ENCODE measurements at places on chromosomes 3 and 15.

DNA sequence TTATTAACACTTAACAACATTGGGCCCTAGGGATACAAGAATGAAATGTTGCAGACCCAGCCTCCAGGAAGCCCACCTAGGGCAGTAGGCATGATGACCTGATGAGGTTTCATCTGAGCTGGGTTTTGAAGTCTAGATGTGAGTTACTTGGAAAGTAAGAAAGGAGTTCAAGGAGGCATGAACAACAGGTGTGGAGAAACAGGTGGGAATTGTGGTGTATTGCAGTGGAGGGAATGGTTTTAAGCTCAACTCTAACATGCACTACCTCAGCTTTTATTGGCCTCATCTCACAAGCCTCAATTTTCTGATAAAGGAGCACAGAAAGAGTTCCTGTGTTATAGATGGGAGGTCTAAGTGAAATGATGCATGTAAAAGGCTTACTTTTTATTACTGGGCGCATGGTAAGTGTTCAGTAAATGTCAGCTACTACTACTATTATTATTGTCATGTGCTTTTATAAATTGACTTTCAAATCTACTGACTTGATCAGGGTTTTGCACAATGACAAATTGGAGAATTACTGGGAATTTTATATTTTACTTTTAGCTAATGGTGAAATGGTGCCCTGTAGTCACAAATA, 19.3 kb downstream of the SCAANT1 start:
- H3K36me3 ChIP-seq: peaks cover 4% of the 10 kb centered on the region
- DNase-seq: no peak
- no peak overlapping the region for H3K4me3 ChIP-seq
- H3K27me3 ChIP-seq: no peaks in the 10 kb centered on the region

GRCh38 chr15:61853195-61853594, 207.1 kb downstream of the VPS13C start:
- H3K27me3 ChIP-seq: no peaks in the 10 kb centered on the region
- H3K27ac ChIP-seq: no peak overlapping the region
- peaks cover 31% of the 10 kb centered on the region for H3K36me3 ChIP-seq
- no peaks in the 10 kb centered on the region for H3K4me1 ChIP-seq

DNA sequence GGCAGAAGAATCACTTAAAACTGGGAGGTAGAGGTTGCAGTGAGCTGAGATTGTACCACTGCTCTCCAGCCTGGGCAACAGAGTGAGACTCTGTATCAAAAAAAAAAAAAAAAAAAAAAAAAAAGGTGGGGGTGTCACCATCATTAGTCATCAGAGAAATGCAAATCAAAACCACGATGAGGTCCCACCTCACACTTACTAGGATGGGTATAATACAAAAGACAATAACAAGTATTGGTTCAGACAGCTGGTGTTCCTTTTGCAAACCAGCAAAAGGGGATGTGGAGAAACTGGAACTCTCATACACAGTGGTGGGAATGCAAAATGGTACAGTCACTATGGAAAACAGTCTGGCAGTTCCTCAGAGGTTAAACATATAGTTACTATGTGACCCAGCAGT, 78.7 kb upstream of the TSC22D2 start:
- H3K36me3 ChIP-seq: no peaks in the 10 kb centered on the region
- H3K4me3 ChIP-seq: no peak overlapping the region
- DNase-seq: no peak
- no peak overlapping the region for H3K27ac ChIP-seq
- H3K27me3 ChIP-seq: no peaks in the 10 kb centered on the region
- H3K4me1 ChIP-seq: peaks cover 8% of the 10 kb centered on the region

- no peak overlapping the region for H3K4me3 ChIP-seq
- H3K4me1 ChIP-seq: no peaks in the 10 kb centered on the region
- no peaks in the 10 kb centered on the region for H3K27me3 ChIP-seq
- DNase-seq: no peak
- no peaks in the 10 kb centered on the region for H3K36me3 ChIP-seq
- no peak overlapping the region for H3K27ac ChIP-seq
These were observed 156.7 kb downstream of the TJP1 start for GRCh38 chr15:29665444-29666003.

DNA sequence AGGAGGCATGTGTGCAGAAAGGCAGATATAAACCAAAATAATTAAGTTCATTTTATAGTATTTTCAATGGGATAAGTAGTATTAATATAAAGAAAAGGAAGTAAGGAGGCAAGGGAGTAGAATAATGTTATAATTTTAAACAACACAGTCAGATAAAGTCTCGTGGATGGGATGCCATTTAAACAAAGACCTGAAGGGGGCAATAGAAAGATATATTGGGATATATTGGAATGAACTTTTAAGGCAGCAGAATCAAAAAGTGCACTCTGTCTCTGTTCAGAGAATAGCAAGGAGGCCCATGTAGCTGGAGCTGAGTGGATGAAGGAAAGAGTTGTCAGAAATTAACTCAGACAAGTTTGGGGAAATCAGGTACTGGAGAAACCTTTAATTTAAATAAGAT, 158.7 kb downstream of the CGGBP1 start:
- H3K27ac ChIP-seq: no peak overlapping the region
- no peaks in the 10 kb centered on the region for H3K4me1 ChIP-seq
- no peaks in the 10 kb centered on the region for H3K27me3 ChIP-seq
- H3K36me3 ChIP-seq: no peaks in the 10 kb centered on the region
- H3K4me3 ChIP-seq: no peak overlapping the region
